ENCODE measurements at places on chromosomes 3 and 15.

DNA sequence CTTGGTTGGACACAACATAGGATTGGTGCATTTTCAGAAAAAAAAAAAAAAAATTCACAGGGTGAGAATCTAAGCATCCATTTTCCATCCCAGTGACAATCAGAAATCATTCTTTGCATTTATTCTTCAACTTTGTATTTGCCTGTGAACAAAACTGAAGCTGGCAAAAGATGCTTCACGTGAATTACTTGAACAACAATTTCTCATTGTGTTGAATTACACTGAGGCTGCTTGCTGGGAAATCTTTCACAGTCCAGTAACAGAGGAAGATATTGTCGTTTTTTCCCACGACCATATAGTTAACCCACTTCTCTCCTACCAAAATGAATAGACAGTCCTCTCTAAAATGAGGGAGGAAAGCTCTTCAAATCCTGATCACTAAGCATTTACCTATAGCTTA, 4.3 kb upstream of the SLCO3A1 start:
- no peak for DNase-seq

- DNase-seq = no peak
Measured at GRCh38 chr3:160981217-160981938, 123.8 kb downstream of the B3GALNT1 start.

DNA sequence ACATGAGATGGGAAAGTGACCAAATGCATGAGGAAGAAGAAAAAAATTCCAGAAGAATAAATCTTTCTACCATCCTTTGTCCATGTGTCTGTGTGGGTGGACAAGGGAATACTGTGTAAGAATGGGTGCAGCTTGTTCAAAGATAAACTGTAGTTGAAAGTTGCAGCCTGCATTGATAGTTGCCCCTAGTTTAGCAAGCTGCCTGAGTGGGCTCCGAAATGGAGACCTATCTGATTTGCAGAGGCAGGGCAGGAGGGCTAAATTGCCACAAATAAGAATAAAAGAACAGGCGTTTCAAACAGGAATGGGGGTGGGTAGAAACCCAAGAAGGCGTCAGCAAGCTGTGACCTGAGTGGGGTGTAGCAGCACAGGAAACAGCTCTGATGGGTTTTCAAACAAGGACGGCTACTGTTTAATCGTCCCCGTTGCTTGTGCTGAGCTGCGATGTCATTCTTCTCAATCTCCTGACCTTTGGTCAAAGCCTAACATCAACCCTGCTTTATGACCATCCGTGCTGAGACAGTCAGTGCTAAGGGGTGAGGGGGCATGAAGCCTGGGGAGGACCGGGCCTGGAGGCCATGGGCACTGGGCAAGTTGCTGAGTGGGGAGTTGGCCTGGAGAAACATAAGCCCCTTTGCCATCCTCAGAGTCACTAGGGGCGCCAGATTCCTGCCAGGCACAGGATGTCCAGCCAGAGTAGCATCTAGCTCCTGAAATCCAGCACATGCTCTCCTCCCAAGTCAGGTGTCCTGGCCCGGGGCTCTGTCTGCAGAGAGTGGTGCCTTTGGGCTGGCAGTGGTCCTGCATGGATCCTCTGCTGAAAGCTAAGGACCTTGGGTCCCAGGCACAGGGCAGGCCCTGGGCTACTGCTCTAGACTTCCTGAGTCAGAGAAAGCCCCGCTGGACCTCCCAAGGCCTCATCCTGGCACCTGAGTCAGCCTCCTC, 19.2 kb upstream of the C15orf39 start:
- DNase-seq = no peak

DNA sequence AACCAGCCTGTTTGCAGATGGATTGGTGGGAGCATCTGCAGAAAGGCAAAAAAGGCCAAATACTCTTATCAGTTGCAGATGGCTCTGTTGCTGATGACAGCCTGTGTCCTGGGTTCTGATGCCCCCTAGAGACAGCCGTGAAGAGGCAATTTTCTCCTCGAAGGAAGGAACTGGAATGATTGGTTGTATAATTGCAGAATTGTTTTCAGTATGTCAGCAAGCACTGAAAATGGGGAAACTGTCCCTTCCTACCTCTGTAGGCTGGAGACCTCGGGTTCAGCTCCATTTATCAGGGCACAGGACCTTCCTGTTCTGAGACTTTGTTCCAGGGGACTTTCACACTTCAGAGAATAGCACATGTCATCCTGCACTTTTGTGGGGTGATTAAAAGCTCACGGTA, 103.0 kb downstream of the PGPEP1L start:
- DNase-seq = no peak

DNA sequence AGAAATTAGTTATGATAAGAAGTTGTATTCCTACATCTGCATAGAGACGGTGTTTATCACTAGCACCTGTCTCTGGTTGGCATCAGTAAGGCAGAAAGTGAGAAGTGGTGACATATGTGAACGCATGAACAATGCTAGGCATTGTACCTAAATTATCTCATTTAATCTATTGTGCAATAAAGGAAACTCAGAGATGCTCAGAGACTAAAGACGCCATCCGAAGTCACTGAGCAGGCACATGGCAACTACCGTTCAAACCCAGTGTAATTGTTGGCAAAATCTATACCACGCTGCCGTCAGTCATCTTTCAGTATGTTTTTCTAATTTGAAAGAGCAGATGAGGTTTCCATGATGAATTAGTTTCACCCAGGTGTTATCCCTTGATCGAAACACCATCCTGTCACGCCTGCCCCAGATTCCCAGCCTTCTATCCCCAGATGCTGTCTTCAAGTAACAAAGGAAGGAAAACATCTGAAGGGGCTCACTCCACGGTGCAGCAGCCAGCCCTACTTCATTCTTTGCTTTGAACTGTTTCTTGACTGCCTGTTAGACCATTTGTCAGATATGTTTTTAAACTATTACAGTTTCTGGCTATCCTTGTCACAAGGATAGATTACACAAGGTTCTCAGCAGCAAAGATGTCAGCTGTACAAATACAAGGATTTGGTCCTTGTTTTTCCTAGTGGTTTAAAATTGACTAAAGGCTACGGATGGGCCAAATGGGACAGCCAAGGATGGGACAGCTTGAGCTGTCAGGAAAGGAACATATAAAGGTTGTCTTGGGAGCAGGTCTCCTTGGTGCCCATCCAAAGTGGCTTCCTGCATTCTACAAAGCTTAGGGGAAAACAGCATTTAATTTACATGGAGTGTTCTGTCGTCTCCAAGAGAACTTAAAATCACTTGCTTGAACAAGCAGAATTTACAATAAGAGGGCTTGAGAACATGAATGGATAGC, 99.1 kb downstream of the TMEM108 start:
- DNase-seq = no peak

- no peak for DNase-seq
Measured at GRCh38 chr3:8246070-8246469, 255.6 kb upstream of the LMCD1 start.

DNA sequence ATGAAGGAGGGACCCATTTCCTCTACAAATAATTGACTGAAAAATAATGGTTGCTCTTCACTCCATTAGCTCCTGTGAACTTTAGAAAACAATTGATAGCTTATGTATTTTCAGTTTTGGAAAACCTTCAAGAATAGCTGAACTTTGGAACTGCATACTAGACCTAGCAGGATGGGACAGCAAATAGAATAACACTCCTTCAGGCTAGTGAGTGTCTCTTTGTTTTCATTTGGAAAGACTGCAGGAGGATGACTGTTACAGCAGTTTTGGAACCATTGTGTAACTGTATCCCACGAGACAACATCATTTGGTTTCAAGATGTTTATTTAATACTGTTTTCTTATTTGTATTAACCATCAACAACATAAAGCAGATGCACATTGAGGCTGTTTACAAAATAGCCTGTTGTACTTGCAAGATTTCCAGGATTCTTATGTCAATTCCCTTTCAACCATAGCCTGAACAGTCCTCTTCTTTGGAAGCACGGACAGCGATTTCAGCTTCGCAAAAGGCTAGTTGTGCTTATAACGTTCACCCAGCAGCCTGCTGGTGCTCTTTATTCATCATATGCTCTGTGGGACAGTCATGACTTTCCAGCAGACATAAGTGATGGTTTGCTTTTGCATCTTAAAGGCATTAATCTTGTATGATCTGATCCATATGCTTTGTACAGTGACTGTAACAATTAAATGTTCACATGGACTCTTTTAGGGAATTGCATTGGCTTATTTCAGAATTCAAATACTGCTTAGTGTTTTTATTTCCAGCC, 335.5 kb downstream of the IL5RA start:
- no peak for DNase-seq

DNA sequence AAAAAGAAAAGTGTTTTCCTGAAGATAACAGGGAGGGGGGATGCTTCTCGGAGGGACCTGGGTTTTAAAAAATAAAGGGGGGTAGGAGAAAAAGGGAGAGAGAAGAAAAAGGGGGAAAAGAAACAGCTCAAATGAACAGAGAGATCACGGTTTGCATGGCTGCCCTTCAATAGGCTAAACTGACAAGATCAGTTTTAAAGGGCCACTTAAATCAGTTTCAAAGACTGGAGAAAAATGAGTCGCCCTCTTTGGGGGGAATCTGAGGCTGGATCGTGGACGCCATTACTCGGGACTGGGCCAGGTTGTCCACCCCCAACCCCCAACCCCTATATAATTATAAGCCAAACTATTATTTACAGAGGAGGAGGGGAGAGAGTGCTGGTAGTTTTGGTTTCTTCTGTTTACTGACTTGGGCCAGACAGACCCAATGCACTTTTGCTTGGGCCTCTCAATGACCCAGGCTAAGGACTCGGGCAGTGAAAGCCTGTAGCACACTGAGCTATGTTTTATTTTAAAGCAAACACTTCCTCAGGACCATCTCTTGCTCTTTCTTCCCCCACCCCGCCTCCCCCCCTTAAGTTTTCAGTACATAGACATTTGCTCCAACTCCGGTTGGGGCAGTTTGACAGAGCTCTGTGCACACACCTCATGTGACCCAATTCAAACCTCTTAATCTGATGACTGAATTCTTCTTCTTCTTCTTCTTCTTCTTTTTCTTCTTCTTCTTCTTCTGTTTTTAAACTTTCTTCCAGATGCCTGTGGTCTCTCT, 6.3 kb downstream of the NR2F2 start:
- no peak for DNase-seq

DNA sequence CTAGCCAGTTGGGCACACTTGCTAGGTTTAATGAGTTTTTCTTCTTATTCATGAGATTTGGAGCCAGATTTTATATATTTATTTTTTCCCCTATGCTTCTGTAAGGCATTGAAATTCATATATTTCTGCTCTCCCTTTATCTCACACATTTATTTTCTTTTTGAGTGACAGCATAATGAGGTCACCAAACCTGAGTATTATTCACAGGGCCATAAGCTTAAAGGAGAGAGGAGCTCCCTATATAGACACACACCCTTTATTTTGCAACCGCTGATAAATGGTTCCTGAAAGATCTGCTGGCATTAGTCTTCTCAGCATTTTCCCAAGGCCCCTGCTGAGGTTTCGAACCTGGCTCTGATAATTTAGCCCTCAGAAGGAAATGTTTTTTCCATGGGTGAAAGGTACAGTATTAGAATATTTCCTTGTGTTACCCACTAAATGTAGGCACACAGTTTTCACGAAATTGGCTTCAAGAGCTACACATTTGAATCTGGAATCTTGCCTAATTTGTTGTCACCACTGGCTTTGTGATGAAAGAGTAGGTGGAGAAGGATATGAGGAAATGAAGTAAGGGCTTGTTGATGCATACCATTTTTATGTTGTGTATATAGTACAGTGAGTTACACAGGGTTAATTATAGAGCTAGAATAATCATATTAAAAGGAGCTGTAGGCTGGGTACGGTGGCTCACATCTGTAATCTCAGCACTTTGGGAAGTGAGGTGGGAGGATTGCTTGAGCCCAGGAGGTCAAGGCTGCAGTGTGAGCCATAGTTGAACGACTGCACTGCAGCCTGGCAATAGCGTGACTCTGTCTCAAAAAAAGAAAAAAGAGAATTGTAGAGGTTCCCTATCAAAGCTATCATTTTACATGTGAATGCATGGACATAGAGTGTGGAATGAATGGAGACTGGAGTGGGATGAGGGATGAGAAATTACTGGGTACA, 6.5 kb downstream of the KLHL18 start:
- no peak for DNase-seq

GRCh38 chr3:186322761-186323160, 39.3 kb downstream of the DGKG start:
- DNase-seq = no peak

- DNase-seq = no peak
Measured at GRCh38 chr3:29144807-29145206, 136.1 kb upstream of the RBMS3 start.

Measured in non-pigmented ciliary epithelial cell (primary cell).